ENCODE measurements at places on chromosomes 1 and 21. TPM values are rescaled to one million over a fixed set of nuclear protein-coding genes. Genes with fewer than 3 reads are reported as not detected.
A peak's percentile ranks its signal among the peaks of the same experiment; 100 is the strongest.

DNA sequence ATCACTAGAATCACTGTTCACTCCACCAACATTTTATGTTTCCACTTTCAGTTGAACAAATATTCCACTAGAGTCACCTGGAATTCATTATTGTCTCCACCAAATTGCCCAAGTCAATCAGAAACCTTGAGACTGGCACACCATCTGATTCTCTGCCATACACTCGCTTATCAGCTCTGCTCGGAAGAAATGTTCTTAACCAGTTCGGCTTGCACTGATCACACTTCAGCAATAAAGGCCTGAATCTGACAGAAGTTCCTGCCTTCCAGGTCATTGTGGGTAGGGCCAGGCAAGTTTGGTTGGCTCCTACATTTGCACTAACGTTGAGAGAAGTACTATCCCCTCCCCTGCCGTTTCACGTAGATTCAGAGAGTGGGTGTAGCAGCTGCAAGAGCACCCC, 10.0 kb downstream of the TPM3 start:
- H3K27ac ChIP-seq, result peak overlapping the region; percentile 91
- H3K27me3 ChIP-seq, result no peaks in the 10 kb centered on the region
- H3K36me3 ChIP-seq, result peaks cover 6% of the 10 kb centered on the region
- peak overlapping the region; percentile 99 for H3K4me3 ChIP-seq

DNA sequence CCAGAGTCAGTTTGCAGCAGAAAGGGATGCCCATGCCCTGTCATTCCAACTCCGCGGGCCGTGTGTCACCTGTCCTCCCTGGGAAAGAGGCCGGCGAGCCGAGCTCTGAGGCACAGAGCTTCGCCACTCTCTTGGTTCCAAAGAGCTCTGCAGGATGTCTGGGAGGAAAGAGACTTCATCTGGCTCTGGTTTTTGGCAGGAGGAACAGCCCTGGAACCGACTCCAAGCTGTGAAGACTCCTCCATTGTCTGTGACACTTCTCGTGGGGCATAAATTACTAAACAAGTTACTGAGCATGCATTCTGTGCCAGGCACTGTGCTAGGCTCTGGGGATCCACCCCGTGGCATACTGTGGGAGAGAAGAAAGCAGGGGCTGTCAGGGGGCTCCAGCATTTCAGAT, 3.9 kb upstream of the FAM151A start:
- no peak overlapping the region for H3K4me3 ChIP-seq
- no peak overlapping the region for H3K27ac ChIP-seq
- H3K27me3 ChIP-seq, result no peaks in the 10 kb centered on the region
- H3K4me1 ChIP-seq, result no peaks in the 10 kb centered on the region
- no peaks in the 10 kb centered on the region for H3K36me3 ChIP-seq

- no peaks in the 10 kb centered on the region for H3K36me3 ChIP-seq
- peaks cover 23% of the 10 kb centered on the region for H3K4me1 ChIP-seq
- no peak for DNase-seq
- no peaks in the 10 kb centered on the region for H3K27me3 ChIP-seq
- H3K27ac ChIP-seq, result no peak overlapping the region
- no peak overlapping the region for H3K4me3 ChIP-seq
Measured at GRCh38 chr21:46455575-46456385, 2.9 kb upstream of the DIP2A start.

- H3K36me3 ChIP-seq, result no peaks in the 10 kb centered on the region
- no peak overlapping the region for H3K27ac ChIP-seq
- peak overlapping the region; percentile 79 for H3K4me3 ChIP-seq
- DNase-seq, result no peak
- H3K4me1 ChIP-seq, result peaks cover 29% of the 10 kb centered on the region
Measured at GRCh38 chr1:181023265-181024057, 791 bp upstream of the STX6 start.

Gene GLRX2
- polyA plus RNA-seq, result 2.7 TPM

Data from B cell (primary cell).